ENCODE measurements at places on chromosomes 16 and 17.

DNA sequence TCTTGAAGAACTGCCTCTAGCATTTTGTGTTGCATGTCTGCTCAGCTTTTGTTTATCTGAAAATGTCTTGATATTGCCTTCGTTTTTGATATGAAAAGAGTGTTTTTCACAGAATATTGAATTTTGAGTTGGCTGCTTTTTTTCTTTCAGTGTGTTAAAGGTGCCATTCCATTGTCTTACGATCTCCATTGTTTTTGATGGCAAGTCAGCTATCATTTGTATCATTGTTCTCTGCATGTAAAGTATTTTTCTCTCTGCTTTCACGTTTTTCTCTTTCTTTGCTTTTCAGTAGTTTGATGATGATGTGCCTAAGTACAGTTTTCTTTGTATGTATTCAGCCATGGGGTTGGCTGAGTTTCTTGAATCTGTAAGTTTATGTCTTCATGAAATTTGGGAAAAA is 57.0 kb downstream of the AIPL1 start:
- no peak overlapping the region for H3K4me3 ChIP-seq
- no peaks in the 10 kb centered on the region for H3K27me3 ChIP-seq
- H3K4me1 ChIP-seq = no peaks in the 10 kb centered on the region

DNA sequence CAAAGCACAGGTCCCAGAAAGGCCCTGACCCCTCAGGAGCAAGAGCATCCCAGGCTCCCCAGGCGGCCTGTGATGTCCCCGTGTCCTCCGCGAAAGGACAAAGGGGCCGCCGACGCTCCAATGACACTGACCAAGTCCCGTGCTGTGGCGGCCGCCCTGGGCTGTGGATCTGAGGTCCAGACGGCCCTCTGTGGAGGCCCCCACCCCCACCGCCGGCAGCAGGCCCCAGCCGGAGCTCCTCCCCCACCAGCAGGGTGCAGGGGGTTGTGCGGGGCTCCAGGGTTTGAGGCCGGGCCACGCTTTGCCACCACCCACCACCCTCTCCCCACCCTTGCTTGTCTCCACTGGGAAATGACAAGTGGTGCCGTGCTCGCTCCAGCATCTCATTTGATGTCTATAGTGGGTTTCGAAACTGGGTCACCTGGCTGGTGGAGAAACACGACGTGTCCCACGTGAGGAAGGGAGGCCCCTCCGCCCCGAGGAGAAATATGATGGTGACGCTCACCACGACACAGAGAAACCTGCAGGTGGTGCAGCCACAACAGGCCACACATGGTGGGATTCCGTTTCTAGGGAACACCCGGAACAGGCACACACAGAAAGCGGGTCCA is 31.2 kb upstream of the ZNF469 start:
- no peaks in the 10 kb centered on the region for H3K4me1 ChIP-seq
- H3K27me3 ChIP-seq = no peaks in the 10 kb centered on the region
- DNase-seq = no peak
- H3K36me3 ChIP-seq = no peaks in the 10 kb centered on the region

GRCh38 chr16:35744726-35745125 is 2285.3 kb downstream of the TP53TG3F start:
- no peaks in the 10 kb centered on the region for H3K27me3 ChIP-seq
- H3K4me1 ChIP-seq = no peaks in the 10 kb centered on the region
- no peak overlapping the region for H3K27ac ChIP-seq
- no peak for DNase-seq
- H3K4me3 ChIP-seq = no peak overlapping the region

- no peaks in the 10 kb centered on the region for H3K4me1 ChIP-seq
- DNase-seq = no peak
- no peak overlapping the region for H3K4me3 ChIP-seq
- H3K27ac ChIP-seq = no peak overlapping the region
Observed at GRCh38 chr17:68863091-68863652, 92.0 kb downstream of the ABCA8 start.

GRCh38 chr16:63129411-63130125 is 1093.3 kb upstream of the CDH8 start:
- DNase-seq = peak; percentile 13
- no peak overlapping the region for H3K27ac ChIP-seq
- H3K4me3 ChIP-seq = no peak overlapping the region
- no peaks in the 10 kb centered on the region for H3K27me3 ChIP-seq
- H3K36me3 ChIP-seq = no peaks in the 10 kb centered on the region
